ENCODE measurements at places on chromosomes 5 and 9.

- no peak for DNase-seq
- H3K36me3 ChIP-seq, result peaks cover 61% of the 10 kb centered on the region
These were observed 157.5 kb downstream of the DOCK8 start for GRCh38 chr9:372128-372527.

DNA sequence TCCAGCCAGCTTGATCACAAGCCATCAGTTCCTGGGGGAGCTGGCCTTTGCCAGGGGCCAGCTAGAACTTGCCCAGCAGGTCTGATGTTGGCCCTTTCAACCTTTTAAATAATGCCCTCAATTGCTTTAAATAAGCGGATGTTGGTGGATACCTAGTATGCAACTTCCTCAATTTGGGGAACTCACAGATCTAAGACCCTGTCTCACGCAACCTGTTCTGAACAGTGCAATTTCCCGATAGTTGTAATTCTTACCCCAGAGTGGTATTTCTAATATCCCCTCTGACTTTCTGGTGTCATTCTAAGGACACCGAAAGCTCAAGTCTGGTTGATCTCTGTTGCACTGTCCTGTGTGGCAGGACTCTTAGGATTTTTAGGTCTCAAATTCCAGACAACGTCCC is 23.1 kb downstream of the GALNT12 start:
- no peaks in the 10 kb centered on the region for H3K4me1 ChIP-seq
- no peak overlapping the region for H3K27ac ChIP-seq
- DNase-seq, result no peak
- no peaks in the 10 kb centered on the region for H3K27me3 ChIP-seq

GRCh38 chr5:79562351-79563246 is 48.7 kb upstream of the HOMER1 start:
- H3K36me3 ChIP-seq, result peaks cover 9% of the 10 kb centered on the region
- DNase-seq, result no peak
- no peaks in the 10 kb centered on the region for H3K27me3 ChIP-seq
- H3K4me1 ChIP-seq, result peaks cover 35% of the 10 kb centered on the region
- peak overlapping the region; percentile 99 for H3K27ac ChIP-seq

DNA sequence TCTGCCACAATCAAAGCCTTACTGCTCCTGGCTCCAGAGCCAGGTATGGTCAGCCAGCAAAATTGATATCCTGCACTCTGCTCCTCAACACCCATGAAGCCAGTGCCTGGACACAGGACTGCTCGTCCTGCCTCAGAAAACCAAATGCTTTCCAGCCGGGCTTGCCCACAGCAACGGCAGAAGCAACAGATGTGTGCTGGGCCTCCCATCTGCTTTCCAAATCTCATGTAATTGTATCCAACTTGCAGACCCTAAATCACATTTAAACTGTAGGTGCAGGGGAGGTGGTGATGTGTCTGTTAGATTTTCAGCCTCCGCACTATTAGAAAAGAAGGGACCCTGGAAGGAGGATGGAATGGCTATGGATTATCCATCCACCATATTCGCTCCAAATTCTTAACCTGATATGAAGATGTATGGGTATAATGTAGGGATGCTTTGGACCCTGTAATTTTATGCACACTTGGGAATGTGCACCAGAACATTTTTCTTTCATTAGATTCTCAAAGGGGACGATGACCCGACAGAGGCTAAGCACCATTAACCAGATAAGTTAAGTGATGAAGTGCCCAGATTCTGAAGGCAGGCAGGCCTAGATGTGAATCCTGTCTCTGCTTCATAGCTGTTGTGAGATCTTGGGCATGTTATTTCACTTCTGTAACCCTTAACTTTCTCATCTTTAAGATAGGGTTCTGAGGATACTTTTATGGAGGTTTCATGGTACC is 58.2 kb downstream of the EXOSC2 start:
- peaks cover 9% of the 10 kb centered on the region for H3K4me1 ChIP-seq
- no peak overlapping the region for H3K27ac ChIP-seq
- no peaks in the 10 kb centered on the region for H3K27me3 ChIP-seq
- DNase-seq, result no peak
- H3K36me3 ChIP-seq, result no peaks in the 10 kb centered on the region

- no peaks in the 10 kb centered on the region for H3K4me1 ChIP-seq
- no peak overlapping the region for H3K4me3 ChIP-seq
- H3K36me3 ChIP-seq, result no peaks in the 10 kb centered on the region
- no peak overlapping the region for H3K27ac ChIP-seq
These were observed 137.8 kb upstream of the ANKH start for GRCh38 chr5:15009420-15009819.

DNA sequence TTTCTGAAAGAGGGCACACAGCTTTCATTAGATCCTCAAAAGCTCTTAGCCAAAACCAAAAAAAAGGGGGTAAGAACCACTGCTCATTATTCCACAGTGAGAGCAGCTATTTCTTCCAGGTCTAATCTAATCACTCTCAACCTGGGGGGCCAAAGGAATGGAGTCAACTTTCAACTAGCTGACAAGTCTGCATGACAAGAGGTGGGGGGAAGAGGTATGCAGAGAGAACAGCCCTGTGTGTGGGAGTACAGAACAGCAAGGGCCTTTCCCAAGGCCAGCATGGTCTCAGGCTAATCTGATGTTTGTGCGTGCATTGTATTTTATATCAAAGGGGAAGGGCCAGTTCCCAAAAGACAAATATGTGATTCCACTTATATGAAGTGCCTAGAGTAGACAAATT is 36.9 kb upstream of the PIP5K1B start:
- no peak for DNase-seq
- H3K27me3 ChIP-seq, result peaks cover 9% of the 10 kb centered on the region
- H3K27ac ChIP-seq, result no peak overlapping the region

GRCh38 chr5:160466116-160466515 is 44.5 kb downstream of the PTTG1 start:
- DNase-seq, result no peak
- H3K4me1 ChIP-seq, result peaks cover 53% of the 10 kb centered on the region
- no peaks in the 10 kb centered on the region for H3K27me3 ChIP-seq
- peak overlapping the region; percentile 92 for H3K4me3 ChIP-seq

- H3K4me3 ChIP-seq, result no peak overlapping the region
- no peak overlapping the region for H3K27ac ChIP-seq
- no peaks in the 10 kb centered on the region for H3K4me1 ChIP-seq
- H3K36me3 ChIP-seq, result no peaks in the 10 kb centered on the region
- peaks cover under 1% of the 10 kb centered on the region for H3K27me3 ChIP-seq
These were observed 30.1 kb upstream of the LPAR1 start for GRCh38 chr9:111068383-111068730.

DNA sequence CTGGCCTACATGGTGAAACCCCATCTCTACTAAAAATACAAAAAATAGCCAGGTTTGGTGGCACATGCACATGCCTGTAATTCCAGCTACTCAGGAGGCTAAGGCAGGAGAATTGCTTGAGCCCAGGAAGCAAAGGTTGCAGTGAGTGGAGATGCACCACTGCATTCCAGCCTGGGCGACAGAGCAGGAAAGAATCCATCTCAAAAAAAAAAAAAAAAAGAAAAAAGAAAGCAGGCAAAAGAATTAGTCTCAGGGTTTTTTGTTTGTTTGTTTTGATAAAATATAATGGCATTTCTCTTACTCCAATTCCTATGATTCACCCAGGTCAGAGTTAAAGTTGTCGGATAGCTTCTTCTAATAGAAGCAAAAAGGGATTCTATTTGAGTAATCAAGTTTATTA is 67.0 kb upstream of the ATG10 start:
- DNase-seq, result no peak
- H3K27ac ChIP-seq, result no peak overlapping the region
- no peaks in the 10 kb centered on the region for H3K4me1 ChIP-seq
- no peaks in the 10 kb centered on the region for H3K27me3 ChIP-seq

- no peaks in the 10 kb centered on the region for H3K36me3 ChIP-seq
- peaks cover 24% of the 10 kb centered on the region for H3K27me3 ChIP-seq
- H3K4me3 ChIP-seq, result no peak overlapping the region
- DNase-seq, result no peak
- no peak overlapping the region for H3K27ac ChIP-seq
- H3K4me1 ChIP-seq, result no peaks in the 10 kb centered on the region
These were observed 133.8 kb downstream of the FGF1 start for GRCh38 chr5:142552107-142552506.

DNA sequence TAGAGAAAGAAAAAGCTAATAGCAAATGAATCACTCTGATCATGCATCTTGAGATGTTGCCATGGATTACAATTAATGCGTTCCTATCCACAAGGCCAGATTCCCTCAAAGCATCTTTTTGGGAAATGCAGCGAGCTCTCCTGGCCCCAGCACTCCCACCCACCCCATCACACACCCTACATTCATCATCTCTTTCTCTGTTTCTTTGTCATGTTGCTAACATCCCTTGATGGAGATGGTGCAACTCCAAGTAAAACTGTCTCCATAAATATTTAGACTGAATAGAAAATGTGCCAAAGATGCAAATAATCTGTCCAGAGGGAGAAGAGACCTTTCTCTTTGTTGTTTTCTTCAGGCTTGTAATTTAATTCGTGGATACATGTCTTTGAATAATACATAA is 30.8 kb upstream of the TNC start:
- no peaks in the 10 kb centered on the region for H3K36me3 ChIP-seq
- H3K27me3 ChIP-seq, result peaks cover 28% of the 10 kb centered on the region
- H3K4me3 ChIP-seq, result no peak overlapping the region
- no peak for DNase-seq

DNA sequence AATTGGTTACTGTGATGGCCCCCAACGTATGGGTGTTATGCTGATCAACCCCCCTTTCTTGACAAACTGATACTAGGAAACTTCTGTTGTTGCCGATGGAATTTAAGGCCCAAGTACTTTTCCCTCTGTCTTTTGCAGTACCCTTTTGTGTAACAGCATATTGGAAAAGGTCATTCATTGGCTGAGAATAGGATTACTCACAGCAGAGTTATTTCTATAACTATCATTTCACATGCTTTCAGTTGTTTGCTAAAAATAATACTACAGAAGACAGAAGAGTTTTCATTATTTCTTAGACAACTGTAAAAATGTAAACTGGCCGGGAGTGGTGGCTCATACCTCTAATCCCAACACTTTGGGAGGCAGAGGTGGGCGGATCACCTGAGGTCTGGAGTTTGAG is 329.5 kb downstream of the KIAA0825 start:
- H3K27ac ChIP-seq, result no peak overlapping the region
- H3K4me1 ChIP-seq, result no peaks in the 10 kb centered on the region
- H3K36me3 ChIP-seq, result peaks cover 18% of the 10 kb centered on the region
- DNase-seq, result no peak
- H3K4me3 ChIP-seq, result no peak overlapping the region

DNA sequence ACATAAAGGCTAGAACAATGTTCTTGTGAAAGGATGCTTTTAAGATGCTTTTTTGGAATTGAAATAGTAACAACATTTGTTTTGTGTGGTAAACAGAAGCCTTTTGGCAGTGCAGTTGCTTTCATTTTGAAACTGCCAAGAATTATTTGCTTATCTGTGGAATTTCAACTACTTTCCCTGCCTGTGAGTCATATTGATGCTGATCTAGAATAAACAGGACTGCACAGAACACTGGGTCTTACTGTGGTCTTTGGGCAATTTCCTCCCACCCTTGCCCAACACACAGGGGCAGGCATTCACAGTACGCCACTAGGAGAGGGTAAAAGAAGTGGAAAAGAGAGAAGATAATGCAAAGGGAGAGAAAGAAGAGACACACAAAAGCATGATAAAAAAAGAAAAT is 483.7 kb downstream of the ELAVL2 start:
- no peak overlapping the region for H3K27ac ChIP-seq
- no peak overlapping the region for H3K4me3 ChIP-seq

- H3K27me3 ChIP-seq, result no peaks in the 10 kb centered on the region
- H3K27ac ChIP-seq, result no peak overlapping the region
- no peak for DNase-seq
- H3K36me3 ChIP-seq, result no peaks in the 10 kb centered on the region
- peaks cover 31% of the 10 kb centered on the region for H3K4me1 ChIP-seq
These were observed 16.1 kb upstream of the ARHGAP26 start for GRCh38 chr5:142754031-142754430.

- no peak overlapping the region for H3K27ac ChIP-seq
- H3K4me3 ChIP-seq, result no peak overlapping the region
- peaks cover 12% of the 10 kb centered on the region for H3K27me3 ChIP-seq
- no peaks in the 10 kb centered on the region for H3K36me3 ChIP-seq
- H3K4me1 ChIP-seq, result peaks cover 7% of the 10 kb centered on the region
- DNase-seq, result no peak
These were observed 56.6 kb upstream of the DMRT1 start for GRCh38 chr9:784916-785315.

DNA sequence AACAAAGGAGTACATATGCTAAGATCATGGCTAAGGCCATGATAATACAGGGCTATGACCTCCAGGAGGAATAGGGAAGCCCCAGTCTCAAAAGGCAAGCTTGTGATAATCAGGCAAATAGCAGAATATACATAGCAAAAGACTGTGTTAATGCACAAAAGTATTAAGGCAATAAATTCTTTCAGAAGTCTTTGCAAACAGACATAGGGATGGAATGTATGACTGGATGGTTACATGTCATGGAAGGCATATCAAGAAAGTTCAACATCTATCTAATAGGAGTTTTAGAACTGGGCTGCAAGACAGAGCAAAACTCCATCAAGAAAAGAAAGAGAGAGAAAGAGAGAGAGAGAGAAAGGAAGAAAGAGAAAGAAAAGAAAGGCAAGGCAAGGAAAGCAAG is 264.5 kb upstream of the CDH6 start:
- H3K4me3 ChIP-seq, result no peak overlapping the region
- H3K27ac ChIP-seq, result no peak overlapping the region
- no peaks in the 10 kb centered on the region for H3K4me1 ChIP-seq
- peaks cover 4% of the 10 kb centered on the region for H3K36me3 ChIP-seq

DNA sequence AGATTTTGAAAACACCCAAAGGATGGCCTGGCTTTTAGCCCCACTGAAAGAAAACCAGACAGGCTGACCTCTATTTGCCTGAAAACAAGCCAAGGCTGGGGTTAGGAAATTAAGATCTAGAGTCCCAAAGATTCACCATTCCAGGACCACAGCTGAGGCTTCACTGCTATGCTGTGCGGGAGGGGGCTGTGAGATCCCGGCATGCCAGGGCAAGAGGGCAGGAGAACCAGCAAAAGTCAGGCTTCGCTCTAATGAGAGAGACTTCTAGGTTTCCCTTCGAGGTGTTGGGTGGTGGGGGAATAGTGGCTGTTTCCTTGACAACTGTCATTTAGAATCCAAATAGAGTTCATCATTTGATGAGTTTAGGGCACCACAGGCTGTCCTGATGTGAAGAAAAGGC is 152.9 kb upstream of the NFIB start:
- H3K4me1 ChIP-seq, result no peaks in the 10 kb centered on the region
- no peak overlapping the region for H3K4me3 ChIP-seq
- no peak overlapping the region for H3K27ac ChIP-seq
- DNase-seq, result no peak
- no peaks in the 10 kb centered on the region for H3K36me3 ChIP-seq

DNA sequence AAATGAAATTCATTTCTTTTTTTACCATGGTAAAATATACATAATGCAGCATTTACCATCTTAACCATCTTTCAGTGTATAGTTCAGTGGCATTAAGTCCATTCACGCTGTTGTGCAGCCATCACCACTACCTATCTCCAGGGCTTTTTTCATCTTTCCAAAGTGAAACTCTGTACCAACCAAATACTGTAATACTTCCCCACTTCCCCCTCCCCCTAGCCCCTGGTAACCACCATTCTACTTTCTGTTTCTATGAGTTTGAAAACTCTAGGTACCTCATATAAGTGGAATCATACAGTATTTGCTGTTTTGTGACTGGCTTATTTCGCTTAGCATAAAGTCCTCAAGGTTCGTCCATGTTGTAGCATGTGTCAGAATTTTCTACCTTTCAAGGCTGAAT is 23.4 kb downstream of the SPAAR start:
- no peak overlapping the region for H3K4me3 ChIP-seq
- DNase-seq, result no peak
- no peak overlapping the region for H3K27ac ChIP-seq
- H3K36me3 ChIP-seq, result no peaks in the 10 kb centered on the region
- no peaks in the 10 kb centered on the region for H3K27me3 ChIP-seq
- H3K4me1 ChIP-seq, result no peaks in the 10 kb centered on the region

GRCh38 chr5:103336941-103337340 is 78.4 kb downstream of the MACIR start:
- H3K4me3 ChIP-seq, result no peak overlapping the region
- H3K27me3 ChIP-seq, result no peaks in the 10 kb centered on the region
- H3K36me3 ChIP-seq, result no peaks in the 10 kb centered on the region
- H3K4me1 ChIP-seq, result peaks cover 7% of the 10 kb centered on the region
